ENCODE measurements at places on chromosomes 3 and 15.
A peak's percentile ranks its signal among the peaks of the same experiment; 100 is the strongest.

DNA sequence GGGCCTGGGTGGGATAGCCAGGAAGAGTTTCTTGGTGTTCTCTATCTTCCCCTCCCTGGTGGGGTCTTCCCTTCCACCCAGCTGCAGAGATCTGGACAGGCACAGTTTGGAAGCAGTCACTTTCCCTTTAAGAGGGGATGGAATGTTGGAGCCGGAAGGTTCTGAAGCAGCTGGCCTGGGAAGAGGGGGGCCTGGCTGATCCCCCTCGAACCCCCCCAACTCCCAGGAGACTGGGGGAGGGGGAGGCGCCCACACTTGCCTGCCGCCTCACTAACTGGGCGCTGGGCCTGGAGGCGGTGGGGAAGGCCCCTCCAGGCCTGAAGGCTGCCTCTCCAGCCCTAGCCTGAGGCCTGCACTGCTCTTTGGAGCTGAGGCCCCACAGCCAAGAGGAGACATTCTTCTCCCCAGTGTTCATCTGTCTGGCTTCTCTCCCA is 1.4 kb downstream of the DVL3 start:
- DNase-seq, result no peak

DNA sequence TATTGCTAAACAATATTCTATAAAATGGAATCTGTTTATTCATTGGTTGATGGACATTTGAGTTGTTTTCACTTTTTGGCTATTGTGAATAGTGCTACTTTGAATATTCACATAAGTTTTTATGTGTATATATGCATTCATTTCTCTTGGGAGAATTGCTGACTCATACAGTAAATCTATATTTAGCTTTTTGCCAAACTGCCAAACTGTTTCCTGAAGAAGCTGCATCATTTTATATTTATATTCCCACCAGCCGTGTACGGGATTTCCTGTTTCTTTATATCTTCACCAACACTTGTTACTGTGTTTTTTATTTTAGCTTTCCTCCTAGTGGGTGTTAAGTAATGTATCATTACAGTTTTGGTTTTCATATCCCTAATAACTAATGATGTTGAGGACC is 12.5 kb upstream of the TCAIM start:
- no peak for DNase-seq

DNA sequence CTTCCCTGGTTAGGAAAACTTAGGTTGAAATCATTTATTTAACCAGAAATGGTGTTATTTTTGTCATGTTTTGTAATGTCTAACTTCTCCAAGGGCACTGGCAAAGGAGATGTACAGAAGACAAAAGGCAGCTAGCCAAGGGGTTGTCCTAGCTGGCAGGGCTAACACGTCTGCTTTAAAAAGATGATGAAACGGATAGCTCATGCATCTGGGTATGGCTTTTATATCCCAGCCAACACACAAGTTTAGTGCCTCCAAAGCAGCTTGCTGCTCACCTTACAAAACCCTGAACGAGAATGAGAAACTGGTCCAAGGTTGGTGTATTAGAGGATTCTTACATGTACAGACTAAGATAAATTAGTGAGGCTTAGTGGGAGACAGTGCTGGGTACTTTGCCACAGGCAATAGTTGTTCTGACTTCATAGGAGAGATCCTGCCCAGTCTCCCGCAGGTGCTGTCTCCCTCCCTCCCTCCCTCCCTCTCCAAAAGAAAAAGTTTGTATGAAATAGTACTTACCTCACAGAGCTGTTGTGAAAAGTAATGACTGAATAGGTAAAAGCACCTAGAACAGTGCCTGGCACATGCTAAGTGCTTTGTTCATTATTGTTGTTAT is 47.8 kb downstream of the KCNMB2 start:
- no peak for DNase-seq

- no peak for DNase-seq
These were observed 158.8 kb downstream of the CLSTN2 start for GRCh38 chr3:140093742-140094141.

DNA sequence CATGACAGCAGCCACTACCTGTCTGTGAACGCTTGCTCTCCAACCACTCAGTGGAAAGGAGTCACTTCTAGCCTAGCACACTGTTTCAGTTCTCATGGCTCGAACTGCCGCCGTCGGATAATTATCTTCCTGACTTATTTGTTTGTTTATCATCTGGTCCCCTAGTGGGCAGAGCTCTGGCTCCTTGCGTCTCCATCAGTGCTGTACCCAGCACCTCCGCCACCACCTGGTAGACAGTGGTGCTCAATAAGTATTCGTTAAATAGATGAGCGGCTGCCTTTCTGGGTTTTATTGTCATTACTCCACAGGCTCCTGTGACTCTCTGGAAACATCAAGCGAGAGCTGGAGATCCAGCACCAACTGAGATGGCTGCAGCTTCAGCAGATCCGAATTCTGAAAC is 297.5 kb downstream of the NTRK3 start:
- no peak for DNase-seq

GRCh38 chr15:49075881-49076280 is 29.6 kb upstream of the SECISBP2L start:
- DNase-seq, result no peak

DNA sequence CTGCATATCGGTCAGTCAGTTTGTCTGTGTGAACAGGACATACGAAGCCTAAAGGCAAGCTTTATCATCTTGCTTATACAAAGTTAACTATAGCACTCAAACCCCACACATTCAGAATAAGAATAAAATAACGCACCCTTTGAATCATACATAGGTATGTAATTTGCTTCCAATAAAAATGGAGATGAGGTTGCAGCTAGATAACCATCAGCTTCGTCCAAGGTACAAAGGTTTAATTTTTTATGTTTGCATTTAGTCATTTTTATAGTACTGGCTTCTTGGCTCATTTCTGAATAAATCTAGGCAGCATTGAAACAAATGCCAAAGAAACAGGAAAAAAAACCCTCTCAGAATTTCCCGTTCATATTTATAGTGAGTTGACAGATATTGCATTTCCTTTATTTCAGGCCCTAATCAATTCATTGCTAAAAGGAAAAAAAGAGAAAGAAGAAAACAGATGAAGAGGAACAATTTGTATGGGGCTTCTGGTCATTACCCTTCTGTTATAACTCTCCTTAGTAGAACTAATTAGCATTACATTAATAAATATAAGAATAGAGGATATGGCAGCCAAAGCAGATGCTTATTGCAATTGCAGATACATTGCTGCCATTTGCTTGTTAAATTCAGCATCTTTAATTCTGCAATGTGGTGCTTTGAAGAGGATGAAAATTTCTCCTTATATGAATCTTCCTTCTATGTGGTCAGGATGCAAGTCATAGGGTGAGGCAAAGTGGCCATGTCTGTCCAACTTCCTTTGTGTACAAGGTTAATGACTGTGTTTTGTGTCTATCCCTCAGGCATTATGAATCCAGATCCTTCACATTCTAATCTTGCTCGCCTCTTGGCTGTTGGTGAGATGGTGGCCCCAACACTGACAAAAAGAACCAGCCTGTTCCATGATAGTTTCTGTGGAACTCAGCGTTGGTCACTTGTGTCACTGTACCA is 550.0 kb downstream of the AGBL1 start:
- DNase-seq, result no peak

GRCh38 chr3:182793663-182794454 is 555 bp downstream of the ATP11B start:
- peak; percentile 41 for DNase-seq

- DNase-seq, result no peak
These were observed 82.8 kb upstream of the ABHD17C start for GRCh38 chr15:80612118-80612823.

DNA sequence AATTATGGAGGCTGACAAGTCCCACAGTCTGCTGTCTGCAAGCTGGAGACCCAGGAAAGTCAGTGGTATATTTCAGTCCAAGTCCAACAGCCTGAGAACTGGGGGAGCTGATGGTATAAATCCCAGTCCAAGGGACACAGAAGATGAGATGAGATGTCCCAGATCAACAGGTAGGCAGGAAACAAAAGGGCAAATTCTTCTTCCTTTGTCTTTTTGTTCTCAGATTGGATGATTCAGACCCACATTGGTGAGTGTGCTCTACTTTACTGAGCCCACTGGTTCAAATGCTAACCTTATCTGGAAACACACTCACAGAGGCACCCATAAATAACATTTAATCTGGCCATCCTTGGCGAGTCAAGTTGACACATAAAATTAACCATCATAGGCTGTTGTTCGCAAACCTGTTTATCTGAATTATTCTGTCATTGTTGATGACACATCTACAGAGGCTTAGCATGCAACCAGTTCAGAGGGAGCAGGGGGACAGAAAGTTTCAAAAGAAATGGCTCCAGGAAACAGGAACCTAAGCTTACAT is 62.7 kb upstream of the ITGA11 start:
- DNase-seq, result no peak

DNA sequence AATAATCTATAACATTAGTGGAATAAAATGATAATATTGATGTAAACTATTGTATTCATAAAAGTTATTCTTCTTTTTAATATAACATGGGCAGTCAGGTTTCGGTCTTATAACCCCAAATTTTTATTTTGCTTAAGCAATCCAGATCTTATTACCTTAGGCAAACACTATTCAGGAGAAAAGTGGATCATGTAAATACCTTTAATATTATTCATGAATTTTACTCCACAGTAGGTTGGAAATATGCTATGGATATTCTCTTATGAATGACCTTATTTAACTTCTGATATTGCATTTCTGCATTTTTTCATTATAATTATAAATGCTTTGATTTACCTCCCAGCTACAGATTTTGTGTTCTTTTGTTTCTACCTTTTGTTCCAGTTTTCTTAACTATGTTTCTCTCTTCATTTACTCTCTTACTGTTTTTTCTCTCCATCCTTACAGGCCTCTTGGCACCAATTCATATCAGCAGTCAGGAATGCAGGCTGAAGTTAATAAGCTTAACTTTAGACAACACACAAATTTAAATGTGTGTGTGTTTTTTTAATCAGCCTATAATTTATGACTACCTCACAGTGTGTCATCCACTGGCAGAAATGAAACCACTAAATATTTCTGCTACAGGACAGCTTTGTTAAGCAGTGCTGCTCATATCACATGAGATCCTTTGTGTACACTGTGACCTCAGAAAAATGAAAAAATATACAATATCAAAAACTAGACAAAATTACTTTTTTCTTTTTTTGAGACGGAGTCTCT is 111.0 kb downstream of the NSUN3 start:
- no peak for DNase-seq

GRCh38 chr15:99476413-99477222 is 89.2 kb upstream of the MEF2A start:
- DNase-seq, result peak; percentile 89

DNA sequence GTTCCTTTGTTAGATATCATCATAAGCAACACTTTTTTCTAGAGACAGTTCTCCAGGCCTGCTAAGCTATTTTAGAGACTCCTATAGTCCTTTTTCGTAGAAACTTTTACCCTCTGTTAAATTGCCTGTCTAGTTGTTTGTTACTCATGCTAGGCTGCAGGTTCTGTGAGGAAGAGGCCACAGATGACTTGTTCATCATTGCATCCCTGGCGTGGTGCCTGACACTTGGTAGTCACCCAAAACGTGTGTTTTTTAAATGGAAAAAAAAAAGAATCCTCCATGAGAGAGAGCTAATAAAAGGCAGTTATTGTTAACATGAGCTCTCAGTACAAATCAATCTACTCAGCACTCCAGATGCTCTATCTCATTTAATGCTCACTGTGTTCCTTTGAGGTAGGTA is 35.1 kb downstream of the CCDC54 start:
- DNase-seq, result no peak

DNA sequence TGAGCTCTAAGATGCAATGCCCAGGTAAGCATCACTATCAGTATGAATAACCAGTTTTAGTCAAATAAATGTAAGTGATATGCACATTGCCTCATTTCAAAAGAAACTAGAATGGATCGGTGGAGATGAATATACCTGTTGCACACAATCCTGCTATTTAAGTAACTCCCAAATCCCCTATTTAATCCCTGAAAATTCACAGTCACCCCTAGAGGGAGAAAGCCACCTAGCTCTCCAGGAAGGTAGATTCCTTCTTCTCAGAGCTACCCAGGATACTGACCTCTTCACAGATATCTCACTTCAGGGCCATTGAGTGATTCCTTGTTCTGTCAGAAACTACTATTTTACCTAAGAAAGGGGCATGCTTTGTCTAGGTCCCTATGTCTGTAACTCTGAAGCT is 11.7 kb downstream of the LSAMP start:
- no peak for DNase-seq

DNA sequence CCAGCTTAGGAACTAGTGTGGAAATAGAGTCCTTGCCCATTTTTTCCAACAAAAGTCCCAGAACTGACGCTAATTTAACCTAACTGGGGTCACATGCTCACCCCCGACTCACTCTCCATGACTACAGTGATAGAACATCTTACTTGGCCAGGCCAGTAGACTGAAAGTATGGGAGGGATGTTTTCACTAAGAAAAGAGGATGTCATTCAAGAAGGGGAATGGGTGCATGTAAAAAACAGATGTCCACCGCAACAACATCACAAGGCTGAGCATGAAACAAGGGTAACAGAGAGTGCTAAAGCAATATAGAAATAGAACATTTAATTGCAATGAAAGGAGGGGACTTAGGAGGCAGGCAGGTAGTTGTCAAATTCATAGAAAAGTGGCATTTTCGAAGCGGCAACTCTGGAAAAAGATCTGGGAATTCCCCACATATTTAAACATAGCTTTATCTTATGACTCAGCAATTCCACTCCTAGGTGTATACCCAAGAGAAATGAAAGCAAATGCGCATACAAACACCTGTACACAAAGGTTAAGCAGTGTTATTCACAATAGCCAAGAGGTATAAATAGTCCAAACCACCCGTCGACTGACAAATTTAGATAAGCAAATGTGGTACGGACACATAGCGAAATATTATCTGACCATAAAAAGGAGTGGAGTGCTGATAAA is 41.1 kb upstream of the UBE2E2 start:
- DNase-seq, result no peak

GRCh38 chr3:39000008-39000450 is 51.7 kb downstream of the SCN11A start:
- DNase-seq, result peak; percentile 19

DNA sequence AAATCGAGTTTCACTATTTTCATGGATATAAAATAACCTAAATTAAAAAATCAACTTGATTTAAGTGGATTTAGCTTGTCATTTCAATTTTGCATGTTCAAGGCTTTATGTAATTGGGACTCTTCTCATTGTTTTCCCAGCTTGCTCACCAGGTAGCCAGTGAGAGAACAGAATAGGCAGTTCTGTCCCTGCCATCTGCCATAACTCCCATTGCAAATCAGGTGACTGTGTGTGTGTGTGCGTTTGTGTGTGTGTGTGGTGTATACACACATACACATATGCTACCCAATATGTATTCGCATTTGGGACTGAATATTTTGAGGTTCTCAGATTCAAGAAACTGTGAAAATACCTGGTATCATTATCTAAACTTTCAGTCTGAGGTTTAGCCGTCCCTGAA is 1069.8 kb downstream of the IGSF11 start:
- DNase-seq, result no peak

DNA sequence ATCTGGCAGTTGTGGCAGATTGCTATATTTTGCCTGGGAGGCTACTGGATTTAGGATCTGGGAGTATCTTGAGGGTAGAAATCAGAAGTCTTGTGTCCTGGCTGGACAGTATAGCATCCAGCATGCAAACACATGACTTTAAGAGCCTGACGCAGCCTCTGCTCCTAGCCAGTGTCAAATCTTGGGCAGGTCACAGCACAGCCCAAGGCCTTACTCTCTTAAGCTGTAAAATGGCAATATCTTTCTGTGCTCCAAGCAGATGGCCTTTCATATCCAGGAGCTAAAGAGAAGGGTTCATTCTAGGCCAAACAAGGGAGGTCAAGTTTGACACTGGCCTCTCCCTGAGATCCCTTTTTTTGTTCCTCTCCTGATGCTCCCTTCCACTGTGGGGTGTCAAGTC is 19.8 kb upstream of the RAD18 start:
- no peak for DNase-seq
